CD8-positive, alpha-beta memory T cell (primary cell): ENCODE measurements at places on chromosomes 4 and X.

DNA sequence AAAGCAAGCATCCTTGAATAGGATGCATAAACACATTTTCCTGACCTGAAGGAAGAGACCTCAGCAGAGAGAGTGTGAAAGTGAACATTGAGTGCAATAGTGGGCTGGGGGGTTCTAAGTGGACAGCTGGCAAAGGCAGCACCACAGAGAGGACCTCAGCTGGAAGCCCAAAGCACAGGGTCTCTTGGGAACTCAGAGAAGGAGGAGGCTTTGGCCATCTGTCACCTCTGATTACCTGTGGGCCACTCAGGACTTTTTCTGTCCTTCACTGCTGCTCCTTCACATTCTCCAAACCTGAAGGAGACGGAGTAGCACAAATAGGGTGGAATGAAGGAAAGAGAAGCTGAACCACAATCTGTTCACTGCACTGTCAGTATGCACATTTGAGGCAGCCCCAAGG, 37.9 kb upstream of the FAT4 start:
- DNase-seq, result no peak

DNA sequence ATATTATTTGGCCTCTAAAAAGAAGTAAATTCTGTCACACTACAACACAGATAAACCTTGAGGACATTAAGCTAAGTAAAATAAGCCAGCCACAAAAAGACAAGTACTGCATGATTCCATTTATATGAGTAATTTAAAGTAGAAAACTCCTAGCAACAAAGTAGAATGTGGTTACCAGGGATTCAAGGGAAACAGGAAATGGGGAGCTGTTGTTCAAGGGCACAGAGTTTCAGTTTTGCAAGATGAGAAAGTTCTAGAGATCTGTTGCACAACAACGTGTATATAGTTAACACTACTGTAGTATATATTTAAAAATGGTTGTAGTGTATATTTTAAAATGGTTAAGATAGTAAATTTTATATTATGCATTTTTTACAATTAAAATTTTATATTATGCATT, 25.4 kb downstream of the SEC31A start:
- DNase-seq, result no peak

DNA sequence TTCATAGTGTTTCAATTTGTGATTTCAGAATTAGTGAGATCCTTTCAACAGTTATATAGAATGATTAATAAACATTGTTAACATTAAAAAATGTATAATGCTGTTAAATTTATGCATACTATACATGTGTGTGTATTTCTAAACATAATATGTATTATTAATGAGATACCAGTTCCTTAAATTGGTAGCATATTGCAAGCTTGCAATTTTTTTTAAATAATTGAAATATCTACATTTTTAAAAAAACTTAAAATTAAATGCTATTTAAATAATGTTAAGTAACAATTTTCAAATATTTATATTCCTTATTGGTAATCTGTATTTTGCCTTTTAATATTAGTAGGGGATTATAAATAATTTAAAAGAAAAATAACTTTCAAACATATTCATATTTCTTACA, 1479.5 kb upstream of the PCDH7 start:
- no peak for DNase-seq

DNA sequence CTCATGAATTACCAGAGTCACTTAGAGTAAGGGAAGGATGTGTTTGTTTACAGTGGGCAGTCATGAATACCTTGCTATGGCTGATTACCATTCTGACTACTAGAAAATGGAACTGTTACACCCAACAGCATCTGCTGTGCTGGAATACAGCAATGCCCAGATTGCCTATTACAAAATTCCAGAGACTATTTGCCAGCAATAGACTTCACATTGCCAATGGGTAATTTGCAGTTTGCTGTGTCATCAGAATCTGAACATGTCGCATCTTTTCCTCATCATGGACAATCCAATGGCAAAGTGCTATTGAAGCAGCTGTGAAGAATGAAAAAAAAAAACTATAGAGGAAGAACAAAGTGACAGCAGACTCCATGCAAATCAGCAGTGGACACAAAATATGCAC, 356.6 kb downstream of the CXXC4 start:
- no peak for DNase-seq

DNA sequence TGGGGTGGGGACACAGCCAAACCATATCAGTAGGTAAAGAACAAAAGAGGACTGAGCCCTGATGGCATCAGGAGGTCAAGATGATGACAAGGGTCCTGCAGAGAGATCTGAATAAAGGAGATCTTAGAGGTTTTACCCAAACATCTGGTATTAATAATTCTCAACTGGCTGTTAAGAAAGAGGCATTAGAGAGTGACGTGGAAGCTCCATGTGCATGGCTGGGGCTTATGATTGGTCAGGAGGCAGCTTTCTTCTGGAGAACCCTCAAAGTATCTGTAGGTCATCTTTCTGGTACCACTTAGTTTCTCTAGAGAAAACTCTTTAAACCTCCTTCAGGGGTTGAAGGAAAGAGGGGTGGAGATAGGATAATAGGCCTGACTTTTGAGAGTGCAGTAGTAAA, 18.7 kb downstream of the MGST2 start:
- DNase-seq, result no peak

GRCh38 chr4:138238521-138239292, 3.4 kb downstream of the SLC7A11 start:
- no peak for DNase-seq

- no peak for DNase-seq
Measured at GRCh38 chrX:107560041-107560440, 68.3 kb upstream of the PRPS1 start.

DNA sequence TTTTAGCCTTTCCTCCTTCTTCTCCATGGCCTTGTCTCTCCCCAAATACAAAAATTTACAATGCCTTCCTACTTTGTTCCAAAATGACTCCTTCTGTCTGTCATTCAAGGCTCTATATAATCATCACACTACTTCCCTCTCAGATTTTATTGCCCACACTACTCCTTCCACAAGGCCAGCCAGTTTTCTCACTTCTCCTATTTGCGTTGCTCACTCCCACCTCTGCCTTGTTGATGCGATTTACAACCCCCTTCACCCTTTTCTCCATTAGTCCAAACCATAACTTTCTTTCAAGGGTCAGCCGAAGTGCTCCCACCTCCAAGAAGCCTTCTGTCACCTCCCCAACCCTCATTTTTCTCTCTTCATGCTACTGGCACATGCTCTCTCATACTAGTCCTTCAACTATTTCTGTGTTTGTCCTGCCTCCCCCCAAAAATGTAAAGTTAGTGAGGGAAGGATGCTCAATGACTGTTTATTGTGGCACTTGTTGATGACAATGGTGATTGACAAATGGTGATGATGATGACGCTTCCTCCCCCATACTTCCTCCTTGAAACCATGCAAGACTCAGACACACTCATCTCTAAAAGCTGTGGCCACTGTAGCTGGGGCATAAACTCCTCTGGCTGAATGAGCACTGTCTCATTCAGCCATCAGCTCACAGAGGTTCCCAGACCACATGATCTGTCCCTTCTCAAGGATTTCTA, 2.7 kb upstream of the XKRX start:
- DNase-seq, result no peak

DNA sequence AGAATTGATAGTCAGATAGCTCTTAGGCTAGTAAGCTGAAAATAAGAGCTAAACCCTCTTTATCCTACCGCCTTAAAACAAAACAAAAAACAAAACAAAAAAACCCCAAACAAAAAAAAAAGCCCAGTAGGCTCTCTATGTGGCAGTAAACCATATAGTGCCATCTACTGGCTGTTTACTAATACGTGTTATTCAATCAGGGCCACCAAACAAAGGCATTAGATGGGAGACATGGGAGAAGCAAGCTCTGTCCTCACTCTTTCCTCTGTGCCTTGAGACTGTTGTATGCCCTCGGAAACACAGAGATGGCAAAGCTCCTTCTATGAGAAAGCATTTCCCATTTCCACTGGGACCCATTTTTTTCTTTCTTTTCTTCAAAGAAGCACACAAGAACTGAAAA, 148.8 kb upstream of the MID1 start:
- DNase-seq, result no peak

DNA sequence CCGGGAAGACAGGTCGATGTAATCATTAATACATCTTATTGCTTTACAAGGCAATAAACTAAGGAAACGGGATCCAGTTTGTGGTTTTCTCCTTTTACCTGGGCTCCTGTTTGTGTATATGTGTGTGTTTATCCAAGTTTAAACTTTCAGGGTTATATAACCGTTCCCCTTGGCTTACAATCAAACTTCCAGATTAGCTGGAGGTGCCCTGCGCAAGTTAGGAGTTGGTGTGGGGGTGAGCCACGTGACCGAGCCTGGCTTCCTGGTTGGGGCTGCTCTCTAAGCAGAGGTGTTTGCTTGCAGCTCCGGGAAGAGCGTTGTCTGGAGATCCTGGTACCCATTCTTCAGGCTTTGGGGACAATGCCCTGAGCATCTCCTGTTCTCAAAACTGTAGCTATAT, 129.2 kb downstream of the FHDC1 start:
- no peak for DNase-seq

DNA sequence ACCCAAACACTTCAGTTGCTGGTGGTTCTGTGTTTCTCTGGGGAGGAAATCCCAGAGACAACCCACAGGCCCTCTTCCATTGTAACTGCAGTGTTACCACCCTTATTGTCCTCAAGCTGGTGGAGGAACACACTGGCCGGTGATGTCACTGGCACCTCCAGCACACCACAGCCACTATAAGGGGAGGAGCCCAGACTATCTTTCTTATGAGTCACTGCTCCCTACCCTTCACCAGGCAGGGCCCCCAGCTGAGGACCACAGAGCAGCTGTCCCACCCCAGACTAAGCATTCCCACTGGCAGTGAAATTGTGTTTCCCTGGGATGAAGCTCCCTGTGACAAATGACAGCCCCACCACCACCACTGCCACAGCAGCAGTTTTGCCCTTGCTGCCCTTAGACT, 171.8 kb upstream of the FGF16 start:
- no peak for DNase-seq

DNA sequence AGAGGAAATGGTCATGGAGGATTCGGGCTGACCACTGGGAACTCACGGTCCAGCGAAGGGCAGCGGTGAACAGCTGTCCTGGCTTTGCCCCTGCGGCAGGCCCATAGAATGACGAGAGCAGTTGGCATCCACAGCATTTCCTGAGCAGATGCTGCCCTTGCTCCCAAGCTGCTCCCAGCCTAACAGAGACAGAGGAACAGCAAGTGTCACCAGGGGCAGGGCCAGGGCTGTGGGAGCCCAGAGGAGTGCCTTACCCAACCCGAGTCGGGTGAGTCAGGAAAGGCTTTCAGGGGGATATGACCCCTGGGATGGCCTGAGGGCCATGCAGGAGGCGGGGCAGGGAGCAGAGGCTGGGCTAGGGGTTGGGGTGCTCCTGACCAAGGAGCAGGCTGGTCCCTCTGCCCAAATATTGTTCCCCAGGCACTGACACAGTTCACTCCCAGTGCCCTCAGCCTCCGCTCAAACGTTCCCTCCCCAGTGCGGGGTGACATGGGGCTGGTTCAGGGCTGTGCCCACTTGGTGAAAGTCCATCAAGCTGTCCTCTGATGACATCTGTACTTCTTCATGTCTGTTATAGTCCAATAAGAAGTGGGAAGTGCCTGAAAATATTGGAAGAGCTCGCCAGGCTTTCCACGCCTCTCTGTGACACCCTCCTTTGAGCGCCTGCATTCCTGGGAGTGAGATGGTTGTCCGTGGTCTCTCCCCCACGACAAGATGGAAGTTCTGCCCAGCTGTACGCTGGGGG, 64.7 kb upstream of the GPR78 start:
- no peak for DNase-seq

GRCh38 chr4:55530691-55531090, 16.0 kb downstream of the CLOCK start:
- DNase-seq, result no peak

DNA sequence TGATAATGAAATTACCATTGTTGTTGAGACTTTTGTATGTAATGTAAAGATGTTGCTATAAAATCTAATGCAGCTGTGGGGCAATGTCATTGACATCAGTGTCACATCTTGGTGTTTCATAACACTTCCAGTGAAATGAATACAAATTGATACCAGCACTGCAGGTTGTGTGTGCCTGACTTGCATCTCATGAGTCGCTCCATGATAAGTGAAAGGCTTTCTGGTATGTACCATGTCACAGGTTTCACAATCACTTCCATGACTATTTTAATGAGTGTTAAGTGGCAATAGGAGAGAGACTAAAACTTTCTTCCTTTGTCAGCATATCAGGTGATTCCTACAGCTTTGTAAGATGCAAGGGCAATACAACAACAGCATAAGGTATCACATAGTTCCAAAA, 94.4 kb downstream of the ABCB7 start:
- no peak for DNase-seq

- DNase-seq, result no peak
Measured at GRCh38 chrX:6199486-6199885, 29.2 kb downstream of the NLGN4X start.

- DNase-seq, result no peak
Measured at GRCh38 chr4:100240008-100240407, 49.7 kb upstream of the DDIT4L start.

- no peak for DNase-seq
Measured at GRCh38 chr4:76090241-76090691, 15.8 kb downstream of the ART3 start.

- peak; percentile 4 for DNase-seq
Measured at GRCh38 chrX:119273420-119274192, 37.5 kb downstream of the PGRMC1 start.

- no peak for DNase-seq
Measured at GRCh38 chr4:139585473-139585872, 29.5 kb upstream of the SETD7 start.

- no peak for DNase-seq
Measured at GRCh38 chr4:185513489-185514181, 21.7 kb downstream of the PDLIM3 start.

GRCh38 chr4:120293341-120293740, 226.7 kb upstream of the MAD2L1 start:
- DNase-seq, result no peak

DNA sequence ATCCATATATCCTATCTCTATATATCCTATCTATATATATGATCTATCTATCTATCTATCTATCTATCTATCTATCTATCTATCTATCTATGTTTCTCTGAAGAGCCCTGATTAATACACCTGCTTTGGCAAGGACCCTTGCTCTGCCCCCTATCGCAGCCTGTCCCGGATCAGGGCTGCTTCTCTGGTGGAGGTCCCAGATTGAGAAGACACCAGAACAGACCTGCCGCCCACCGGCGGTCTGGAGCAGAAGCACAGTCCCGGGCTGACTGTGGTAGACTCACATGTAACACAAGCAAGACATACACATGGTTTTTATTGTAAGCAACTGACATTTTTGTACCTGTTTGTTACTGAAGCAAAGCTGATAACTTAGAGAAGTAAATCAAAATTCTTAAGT, 52.8 kb downstream of the ING2 start:
- no peak for DNase-seq

GRCh38 chrX:9851890-9852289, 65.7 kb downstream of the SHROOM2 start:
- DNase-seq, result no peak
